Thoracic aorta (tissue), 2 donors: ENCODE measurements at places on chromosomes 5 and 9. TPM values are rescaled to one million over a fixed set of nuclear protein-coding genes. Genes with fewer than 3 reads are reported as not detected.

DNA sequence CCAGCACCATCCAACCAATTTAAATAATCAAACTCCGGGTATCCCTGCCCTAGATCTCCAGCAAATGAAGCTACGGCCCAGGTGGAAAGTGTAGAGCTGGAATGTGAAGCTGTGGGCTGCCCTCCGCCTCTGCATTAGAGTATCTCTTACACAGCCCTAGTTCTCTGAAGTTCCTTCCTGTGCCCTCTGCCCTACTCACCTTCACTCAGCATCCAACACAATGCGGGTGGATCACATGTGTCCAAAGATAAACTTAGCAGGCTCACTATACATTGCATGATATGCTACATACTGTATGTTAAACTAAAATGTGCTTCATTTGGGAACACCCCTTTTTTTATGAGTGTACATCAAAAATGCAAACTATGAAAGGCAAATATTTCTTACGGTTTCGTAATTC is 70.0 kb upstream of the RAD23B start:
- no peak for DNase-seq

- no peak for DNase-seq
Observed at GRCh38 chr5:149824120-149824519, 94.0 kb downstream of the PPARGC1B start.

GRCh38 chr5:175872287-175873087 is 1.1 kb downstream of the CPLX2 start:
- no peak for DNase-seq

DNA sequence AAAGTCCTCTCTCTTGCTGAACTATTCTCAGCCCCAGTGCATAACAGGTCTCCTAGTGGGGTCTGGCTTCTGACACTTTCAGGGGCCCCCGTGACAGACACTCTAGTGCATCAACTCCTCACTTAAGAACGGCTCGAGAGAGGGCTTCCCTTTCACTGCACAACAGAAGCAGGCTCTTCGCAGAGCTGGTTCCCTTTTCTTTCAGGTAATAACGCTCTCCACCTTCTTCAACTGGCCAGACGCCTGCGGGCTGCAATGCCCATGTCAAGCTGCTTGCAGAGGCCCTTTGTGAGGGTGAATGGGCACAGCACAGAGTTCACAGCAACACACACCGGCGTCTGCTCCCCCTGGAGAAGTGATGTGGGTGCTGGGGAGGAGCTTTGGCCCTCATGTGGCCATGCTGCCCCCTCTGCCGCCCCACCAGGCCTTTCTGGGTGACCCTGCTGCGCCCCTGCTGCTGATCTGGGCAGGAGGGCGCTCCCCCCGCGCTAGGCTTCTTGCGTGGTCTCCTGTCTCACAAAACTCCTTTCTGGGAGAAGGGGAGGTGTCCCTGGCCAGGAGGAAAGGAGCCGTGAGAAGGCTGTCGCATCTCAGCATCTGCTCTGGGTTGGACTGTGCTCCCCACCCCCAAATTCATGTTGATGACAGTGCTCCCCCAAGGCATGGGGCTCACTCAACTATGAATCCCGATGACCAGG is 2.4 kb downstream of the MRPL36 start:
- no peak for DNase-seq

- no peak for DNase-seq
Observed at GRCh38 chr9:123893831-123894460, 36.0 kb downstream of the DENND1A start.

- peak; percentile 47 for DNase-seq
Observed at GRCh38 chr5:124519396-124519795, 227.0 kb downstream of the ZNF608 start.

GRCh38 chr9:112570671-112571167 is 84.1 kb downstream of the KIAA1958 start:
- no peak for DNase-seq

Gene LCN6
- total RNA-seq: 4.5 TPM

GRCh38 chr9:129316281-129317030 is 138.4 kb upstream of the IER5L start:
- no peak for DNase-seq

DNA sequence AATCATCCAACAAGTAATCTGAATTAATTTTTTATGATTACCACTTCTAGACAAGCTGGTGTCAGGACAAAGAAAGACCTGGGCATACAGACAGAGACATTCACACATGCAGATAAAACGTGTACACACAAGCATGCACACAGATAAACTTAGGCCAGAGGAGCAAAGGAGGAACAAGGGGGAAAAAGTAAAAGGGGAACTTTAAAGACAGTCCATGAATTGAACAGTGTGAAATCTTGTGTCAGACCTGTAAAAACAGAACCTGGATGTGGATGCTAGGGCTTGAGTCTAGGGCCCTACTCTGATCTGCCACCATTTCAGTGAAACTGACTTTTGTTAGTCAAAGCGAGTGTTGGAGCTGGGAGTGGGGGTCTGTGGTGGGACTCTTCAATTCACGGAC is 11.2 kb upstream of the ZSWIM6 start:
- DNase-seq: no peak
